ENCODE measurements at places on chromosomes 6 and 20.

DNA sequence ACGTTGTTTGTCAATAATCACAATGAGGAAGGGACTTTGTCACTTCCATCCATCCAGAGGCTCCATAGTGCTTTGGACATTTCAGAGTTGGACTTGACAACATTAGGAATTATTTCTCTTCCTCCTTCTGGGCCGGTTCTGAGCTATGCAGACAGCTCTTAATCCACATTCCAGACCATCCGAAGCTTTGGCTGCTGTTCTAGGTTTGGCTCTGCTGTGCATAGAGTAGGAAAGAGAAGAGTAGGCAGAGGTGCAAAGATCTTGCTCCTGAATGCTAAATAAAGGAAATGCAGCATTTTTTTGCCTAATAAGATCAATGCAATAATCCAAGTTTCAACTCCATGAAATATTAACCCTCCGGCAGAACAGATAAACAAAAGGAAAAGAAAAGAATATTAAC lies 251.8 kb upstream of the PRND start:
- no peak for DNase-seq

- DNase-seq = no peak
Measured at GRCh38 chr6:161407115-161407514, 133.3 kb upstream of the AGPAT4 start.

DNA sequence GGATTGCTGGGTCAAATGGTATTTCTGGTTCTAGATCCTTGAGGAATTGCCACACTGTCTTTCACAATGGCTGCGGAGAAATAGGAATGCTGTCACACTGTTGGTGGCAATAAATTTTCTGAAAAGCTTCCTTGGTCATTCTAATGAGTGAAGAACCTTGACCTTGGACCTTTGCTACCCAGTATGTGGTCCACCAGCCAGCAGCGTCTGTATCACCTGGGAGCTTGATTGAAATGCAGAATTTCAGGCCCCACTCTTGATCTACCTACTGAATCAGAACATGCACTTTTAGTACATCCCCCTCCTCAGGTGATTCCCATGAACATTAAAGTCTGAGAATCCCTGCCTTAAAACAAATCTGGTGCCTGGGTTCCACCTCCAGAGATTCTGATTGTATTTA lies 27.5 kb upstream of the GLP1R start:
- no peak for DNase-seq

DNA sequence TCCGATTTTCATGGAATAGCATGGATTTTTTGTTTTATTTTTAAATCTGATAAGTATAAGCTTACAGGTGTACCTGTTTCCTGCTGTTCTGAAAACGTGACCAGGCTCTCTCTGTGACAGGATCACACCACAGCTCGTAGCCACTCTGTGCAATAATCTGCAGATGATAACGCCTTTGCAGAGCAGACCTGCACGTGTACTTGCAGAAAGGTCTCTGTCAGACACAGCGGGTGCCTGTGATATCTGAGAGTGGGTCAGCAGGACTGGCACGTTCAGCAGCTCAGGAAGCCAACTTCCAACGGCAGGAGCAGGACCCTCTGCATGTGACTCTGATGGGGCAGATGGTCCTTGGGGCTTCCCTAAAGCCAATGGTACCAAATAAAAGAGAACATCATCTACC lies 68.6 kb upstream of the HDDC2 start:
- no peak for DNase-seq

- no peak for DNase-seq
Measured at GRCh38 chr6:168365422-168366165, 46.0 kb upstream of the DACT2 start.

DNA sequence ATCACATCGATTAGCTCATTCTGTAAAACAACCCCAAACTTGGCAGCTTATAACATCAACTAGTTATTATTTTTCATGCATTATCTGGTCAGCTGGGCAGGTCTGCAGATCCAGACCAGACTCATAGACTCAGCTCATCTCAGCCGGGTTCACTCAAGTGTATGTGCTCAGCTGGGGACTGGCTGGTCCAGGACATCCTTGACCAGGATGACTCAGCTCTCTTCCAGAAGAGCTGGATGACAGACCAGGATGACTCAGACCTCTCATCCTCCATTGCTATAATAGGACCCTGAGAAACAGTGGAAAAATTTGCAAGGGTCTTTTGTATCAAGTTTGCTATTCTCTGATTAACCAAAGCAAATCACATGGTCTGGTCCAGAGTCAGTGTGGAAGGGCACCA lies 312.5 kb upstream of the PLCB4 start:
- no peak for DNase-seq

- no peak for DNase-seq
Measured at GRCh38 chr6:610882-611281, 46.0 kb downstream of the HUS1B start.

GRCh38 chr6:35737413-35738211 lies 780 bp downstream of the ARMC12 start:
- DNase-seq = no peak

DNA sequence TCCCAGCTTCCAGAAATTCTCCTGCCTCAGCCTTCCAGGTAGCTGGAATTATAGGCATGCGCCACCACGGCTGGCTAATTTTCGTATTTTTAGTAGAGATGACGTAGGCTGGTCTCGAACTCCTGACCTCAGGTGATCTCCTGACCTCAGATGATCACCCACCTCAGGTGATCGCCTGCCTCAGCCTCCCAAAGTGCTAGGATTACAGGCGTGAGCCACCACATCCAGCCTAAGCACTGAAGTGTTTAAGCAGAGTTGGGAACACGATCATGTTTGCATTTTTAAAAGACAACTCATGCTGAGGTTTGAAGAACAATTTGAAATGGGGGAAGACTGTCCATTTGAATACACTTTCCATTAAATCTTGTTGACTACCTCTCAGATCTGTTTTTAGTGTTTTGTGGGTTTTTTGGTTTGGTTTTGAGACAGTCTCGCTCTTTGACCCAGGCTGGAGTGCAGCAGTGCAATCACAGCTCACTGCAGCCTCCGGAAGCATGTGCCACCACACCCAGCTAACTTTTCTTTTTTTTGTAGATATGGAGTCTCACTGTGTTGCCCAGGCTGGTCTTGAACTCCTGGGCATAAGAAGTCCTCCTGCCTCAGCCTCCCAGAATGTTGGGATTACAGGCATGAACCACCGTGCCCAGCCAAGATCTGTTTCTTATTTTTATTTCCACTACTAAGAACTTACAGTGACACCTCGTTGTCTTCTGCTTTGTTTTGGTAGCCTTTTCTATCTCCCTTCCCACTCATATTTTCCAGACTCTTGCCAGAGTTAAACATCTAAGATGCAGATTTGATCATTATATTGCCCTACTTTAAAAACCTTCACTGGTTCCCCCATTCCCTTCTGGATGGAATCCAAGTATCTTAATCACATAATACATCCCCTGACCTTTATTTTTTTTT lies 5.5 kb downstream of the CASP8AP2 start:
- no peak for DNase-seq

GRCh38 chr6:139198529-139199288 lies 63.8 kb downstream of the HECA start:
- DNase-seq = no peak

DNA sequence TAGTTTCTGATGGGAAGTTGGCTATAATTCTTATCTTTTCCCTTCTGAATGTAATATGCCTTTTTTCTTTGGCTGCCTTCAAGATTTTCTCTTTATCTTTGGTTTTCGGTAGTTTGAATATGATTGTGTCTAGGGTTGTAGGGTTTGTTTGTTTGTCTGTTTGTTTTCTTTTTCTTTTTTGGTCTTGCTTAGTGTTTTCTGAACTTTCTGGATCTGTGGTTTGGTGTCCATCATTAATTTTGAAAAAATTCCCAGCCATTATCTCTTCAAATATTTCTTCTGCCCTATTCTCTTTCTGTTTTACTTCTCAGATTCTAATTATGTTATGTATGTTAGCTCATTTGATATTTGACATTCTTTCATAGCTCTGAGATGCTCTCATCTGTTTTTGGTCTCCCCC lies 79.4 kb downstream of the CHMP4B start:
- DNase-seq = no peak

GRCh38 chr6:31144296-31144969 lies 5.6 kb upstream of the PSORS1C2 start:
- no peak for DNase-seq

DNA sequence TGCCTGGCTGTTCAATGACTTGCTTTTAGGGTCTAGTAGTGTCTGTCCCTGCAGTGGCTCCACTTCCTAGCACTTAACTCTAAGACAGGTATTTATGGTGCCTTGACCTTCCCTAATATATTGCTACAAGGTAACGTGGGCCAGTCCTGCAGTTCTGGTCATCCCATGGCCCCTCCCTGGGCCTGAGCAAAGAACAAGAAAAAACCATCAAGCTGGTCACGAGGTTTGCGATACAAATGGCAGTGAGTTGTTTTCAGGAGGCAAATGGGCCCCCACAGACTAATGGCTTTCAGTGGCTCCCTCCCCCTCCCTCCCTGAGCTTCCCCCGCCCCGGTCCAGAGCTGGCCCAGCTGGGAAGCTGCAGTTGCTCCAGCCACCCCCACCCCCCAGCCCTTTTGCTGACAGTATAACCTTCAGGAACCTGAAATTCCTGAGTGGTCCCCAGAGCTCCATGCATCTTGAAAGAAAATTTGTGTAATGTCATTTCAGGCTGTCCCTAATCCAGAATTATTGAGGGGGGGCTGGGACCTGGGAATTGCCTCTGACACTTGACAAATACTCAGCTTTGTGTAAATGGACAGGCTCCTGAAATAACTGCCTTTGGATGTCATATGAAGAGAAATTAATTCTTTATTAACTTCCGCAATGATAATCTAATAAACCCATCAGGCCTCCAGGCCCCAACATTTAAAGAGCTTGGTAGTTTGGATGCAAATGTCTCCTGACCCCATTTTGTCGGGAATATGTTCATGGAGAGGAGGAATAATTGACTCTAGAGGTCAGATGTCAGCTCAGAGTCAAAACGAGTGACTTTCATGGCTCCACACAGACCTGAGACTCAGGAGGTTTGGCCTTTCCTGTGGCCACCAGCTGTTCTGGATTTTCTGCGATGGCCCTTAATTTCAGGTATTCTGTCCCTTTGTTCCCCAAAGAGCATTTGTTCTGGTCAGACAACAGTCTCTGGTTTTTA lies 153.2 kb upstream of the TOP1 start:
- no peak for DNase-seq

- DNase-seq = no peak
Measured at GRCh38 chr6:113401231-113401630, 455.9 kb upstream of the MARCKS start.

- no peak for DNase-seq
Measured at GRCh38 chr6:42383421-42384205, 68.1 kb downstream of the TRERF1 start.

DNA sequence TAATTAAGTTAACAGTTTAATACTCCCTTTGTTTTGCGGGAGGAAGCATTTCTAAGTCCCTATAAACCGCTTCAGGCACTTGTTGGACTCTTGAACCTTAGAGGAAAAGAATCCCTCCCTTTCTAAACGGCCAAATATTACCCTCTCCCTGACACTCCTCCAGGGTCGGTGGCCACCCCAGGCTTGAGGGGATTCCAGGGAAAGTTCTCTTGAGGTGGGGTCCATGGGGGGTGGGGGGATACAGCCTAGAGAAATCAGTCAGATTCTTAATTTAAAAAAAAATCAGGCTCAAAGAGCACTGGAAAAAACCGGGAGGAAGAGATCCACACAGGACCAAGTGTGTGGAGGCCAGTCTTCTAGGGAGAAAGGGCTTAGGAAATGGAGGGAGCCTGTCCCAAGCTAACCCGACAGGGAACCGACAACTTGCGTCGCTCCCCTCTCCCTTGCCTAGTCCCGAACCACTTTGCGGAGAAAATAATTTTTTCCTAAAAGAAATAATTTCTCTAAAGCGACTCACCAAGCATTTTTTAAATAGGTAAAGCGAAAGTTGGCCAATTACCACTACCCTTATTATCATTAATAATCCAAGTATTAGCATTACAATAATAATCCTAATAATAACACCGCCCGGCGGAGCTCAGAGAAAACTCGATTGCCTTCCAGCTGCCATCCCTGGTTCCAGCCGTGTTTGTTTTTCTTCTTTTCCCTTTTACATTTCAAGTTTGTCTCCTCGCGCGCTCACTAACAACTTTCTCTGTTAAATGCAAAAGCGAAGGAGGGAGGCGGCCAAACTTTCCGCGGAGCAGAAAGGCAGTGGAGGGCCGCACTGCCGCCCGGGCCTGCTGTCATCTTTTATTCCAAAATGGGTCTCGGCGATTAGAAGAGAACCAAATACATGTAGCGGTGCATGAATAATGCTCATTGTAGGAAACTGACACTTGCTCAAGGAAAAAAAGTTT lies 4.8 kb downstream of the NR2E1 start:
- no peak for DNase-seq

- DNase-seq = no peak
Measured at GRCh38 chr6:150876598-150876997, 11.1 kb downstream of the MTHFD1L start.

- DNase-seq = no peak
Measured at GRCh38 chr6:4449409-4449808, 314.0 kb upstream of the ECI2 start.

DNA sequence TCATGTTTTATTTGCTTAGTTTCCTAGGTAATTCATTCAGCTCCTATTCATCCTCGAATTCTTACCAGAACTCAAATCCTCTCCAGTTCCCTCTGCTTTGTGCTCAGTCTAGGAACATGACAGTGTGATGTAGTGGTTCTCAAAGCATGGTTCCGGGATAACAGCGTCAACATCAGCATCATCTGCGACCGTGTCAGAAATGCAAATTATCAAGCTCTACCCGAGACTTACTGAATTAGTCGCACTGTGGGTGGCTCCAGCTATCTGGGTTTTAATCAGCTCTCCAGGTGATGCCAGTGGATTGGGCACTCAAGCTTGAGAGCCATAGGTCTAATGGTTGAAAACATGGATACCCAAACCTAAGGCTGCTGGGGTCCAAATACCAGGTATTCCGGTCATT lies 7.7 kb upstream of the STK35 start:
- no peak for DNase-seq

DNA sequence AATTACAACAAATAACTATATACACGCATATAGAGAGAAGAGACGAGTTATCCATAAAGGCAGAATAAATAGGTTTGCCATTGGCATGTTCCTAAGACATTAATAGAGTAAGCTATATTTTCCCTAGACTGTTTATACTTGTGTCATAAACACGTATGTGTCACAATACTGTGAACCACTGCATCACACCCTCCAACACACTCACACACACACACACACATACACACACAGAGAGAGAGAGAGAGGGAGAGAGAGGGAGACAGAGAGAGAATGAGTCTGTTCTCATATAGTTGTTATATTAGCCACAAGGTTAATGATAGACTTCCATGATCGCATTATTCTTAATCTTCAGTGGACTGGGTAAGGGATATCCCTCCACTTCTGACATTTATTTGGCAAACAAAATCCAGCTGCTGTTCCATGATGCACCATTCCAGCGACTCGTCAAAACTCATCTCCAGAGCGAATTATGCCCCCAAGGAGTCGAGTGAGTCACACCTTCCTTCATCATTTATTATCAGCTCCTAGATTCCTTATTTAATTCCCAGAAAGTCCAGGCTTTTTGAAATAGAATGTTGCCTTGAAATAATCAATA lies 82.8 kb upstream of the HIVEP1 start:
- no peak for DNase-seq

- no peak for DNase-seq
Measured at GRCh38 chr6:72642435-72642834, 20.6 kb downstream of the KCNQ5 start.

- no peak for DNase-seq
Measured at GRCh38 chr6:52221302-52221701, 23.0 kb downstream of the IL17F start.

All from activated CD4-positive, CD25-positive, alpha-beta regulatory T cell (primary cell).